Esophagus muscularis mucosa (tissue), 4 donors: ENCODE measurements at places on chromosomes 3 and 15. TPM values are rescaled to one million over a fixed set of nuclear protein-coding genes. Genes with fewer than 3 reads are reported as not detected.

NOX5 gene
- total RNA-seq = 0.23 TPM

GREM1 gene
- total RNA-seq = 8.6 TPM

CTXN2 gene
- total RNA-seq = not detected

FAM174B gene
- 15.2 TPM for total RNA-seq
